ENCODE measurements at places on chromosomes 5 and 9.

- no peak for DNase-seq
Observed at GRCh38 chr9:18743421-18743820, 269.5 kb downstream of the ADAMTSL1 start.

DNA sequence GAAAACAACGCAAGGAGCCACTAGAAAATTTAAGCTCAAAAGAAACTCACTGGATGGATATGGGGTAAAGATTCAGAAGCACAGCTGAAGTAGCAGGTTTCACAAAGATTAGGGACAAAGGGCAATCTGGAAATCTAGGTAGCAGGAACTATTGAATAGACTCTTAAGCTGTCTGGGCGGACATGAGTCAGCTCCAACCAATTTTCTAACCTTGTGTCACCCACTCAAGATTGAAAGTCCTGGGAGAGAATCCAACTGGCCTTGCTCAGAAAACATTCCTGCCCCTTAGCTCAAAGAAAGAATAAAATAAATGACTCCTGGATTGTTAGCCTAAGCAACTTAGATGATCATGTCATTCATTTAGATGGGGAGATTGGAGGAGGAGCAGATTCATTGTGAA, 69.2 kb downstream of the STK32A start:
- peak; percentile 55 for DNase-seq

DNA sequence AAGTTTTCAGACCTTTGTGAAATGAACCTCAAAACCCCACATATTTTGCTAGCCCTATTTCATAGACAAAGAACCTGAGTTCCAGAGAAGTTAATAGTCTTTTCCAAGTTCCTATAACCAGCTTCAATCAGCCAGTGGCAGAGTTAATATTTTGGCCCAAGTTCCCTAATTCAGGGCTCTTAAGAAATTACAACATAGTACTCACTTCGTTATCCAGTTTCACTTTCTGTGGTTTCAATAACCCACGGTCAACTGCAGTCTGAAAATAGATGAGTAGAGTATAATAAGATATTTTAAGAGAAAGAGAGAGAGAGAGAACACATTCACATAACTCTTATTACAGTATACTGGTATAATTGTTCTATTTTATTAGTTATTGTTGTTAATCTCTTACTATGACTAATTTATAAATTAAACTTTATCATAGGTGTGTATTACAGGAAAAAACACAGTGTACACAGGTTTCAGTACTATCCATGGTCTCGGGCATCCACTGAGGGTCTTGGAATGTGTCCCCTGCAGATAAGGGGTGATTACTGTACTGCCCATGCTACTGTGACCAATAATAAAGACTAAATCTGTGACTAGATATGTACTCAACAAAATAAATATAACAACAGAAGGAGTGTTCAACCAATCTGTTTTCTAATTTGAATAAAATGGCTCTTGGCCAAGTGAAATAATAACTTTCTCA, 9.3 kb upstream of the MYOT start:
- DNase-seq: no peak

- no peak for DNase-seq
Observed at GRCh38 chr5:123262216-123262823, 160.9 kb downstream of the CEP120 start.

DNA sequence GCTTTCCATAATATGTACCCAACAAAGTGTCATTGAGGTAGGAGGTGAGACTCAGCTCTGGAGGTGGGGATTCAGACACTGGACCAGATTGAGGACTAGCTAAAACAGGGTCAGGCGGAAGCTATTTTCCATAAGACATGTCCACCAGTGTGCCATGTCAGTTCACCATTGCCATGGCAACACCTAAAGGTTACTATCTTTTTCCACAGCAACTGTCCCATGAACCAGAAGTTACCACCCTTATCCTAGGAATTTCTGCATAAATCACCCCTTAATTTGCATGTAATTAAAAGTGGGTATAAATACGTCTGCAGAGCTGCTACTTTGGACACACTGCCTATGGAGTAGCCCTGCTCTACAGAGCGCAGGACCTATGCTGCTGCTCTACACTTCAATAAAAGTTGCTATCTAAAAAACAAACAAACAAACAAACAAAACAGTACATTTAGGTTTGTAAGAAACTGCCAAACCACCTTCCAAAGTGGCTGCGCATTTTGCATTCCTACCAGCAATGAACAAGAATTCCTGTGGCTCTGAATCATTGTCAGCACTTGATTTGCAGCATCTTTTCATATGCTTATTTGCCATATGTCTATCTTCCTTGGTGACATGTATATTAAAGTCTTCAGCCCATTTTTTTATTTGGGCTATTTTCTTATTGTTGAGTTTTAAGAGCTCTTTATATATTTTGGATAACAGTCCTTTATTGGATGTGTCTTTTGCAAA, 18.0 kb upstream of the TRIM32 start:
- DNase-seq: no peak

DNA sequence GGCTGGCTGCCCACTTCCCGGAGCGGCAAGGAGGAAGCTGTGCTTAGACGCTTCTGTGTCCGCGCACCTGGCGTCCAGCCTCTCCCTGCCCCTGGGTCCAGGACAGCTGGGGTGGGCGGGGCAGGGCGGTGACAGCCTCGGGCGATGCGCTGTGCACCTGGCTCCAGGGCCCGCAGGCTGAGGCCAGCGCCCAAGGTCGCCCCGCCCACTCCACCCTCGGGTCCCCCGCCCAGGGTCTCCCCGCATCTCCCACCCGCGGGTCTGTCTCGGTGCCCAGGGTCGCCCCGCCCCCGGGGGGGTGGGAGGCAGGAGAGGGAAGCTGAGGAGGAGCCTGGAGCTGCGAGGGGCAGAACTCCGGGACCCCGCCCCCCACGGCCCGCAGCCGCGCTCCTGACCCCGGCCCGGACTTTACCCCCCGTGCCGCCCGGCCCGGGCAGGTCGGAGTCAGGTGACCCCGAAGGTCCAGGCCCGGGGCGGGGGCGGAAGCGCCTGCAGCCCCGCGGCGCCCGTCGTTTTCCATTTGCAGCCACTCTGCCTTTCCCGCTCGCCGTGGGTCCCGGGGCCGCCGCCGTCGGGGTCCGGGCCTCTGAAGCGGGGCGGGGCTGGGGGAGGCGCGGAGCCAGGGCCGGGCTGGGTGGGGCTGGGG, at the start of gene ENTPD8:
Gene ENTPD8 (minus strand): TSS at position 69 of the 646 bp plus-strand sequence. CDS start 3,072 bp downstream, outside the sequence.
- DNase-seq: no peak

GRCh38 chr9:124733964-124734740, 37.0 kb downstream of the NR6A1 start:
- no peak for DNase-seq

- DNase-seq: no peak
Observed at GRCh38 chr5:110371011-110371724, 355.3 kb downstream of the TMEM232 start.

DNA sequence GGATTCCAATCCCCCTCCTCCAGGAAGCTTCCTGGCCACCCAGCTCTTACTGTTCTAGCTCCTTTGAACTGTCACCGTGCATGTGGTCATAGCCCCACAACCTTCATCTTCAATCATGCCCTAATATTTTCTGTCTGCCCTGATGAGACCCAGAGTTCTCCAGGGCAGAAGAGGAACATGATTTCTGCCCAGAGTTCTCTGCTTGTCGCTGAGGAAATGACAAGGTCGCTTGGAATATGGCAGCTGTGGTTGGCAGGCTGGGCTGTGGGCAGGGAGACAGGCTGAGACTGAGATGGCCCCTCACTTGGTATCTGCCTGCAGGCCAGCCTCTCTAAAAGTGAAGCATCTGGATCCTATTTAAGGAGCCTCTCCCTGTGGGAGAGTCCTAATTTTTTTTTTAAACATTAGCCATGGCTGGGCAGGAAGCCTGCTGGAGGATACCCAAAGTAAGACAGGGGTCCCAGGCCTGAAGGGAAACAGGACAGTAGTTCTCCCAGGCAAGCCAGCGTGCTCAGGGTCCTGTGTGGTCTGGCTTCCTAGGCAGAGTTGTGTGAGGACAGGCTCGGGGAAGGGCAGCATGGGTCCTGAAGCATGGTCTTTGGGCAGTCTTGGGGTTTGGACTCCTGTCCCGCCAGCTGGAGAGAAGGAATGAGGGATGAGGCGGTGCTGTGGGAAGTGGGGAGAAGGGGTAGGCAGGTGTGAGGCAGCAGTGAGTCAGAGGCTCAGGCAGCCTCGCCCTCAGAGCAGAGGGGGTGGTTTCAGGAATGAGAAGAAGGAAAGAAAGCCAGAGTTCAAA, 242.1 kb downstream of the FSTL4 start:
- DNase-seq: no peak

GRCh38 chr9:114382699-114383520, 4.9 kb downstream of the AKNA start:
- DNase-seq: no peak

Measured in RKO (cell line).